ENCODE measurements at places on chromosomes 2 and 18.

- DNase-seq: no peak
Observed at GRCh38 chr2:98436734-98437133, 7.9 kb upstream of the INPP4A start.

GRCh38 chr2:228875152-228875900 is 395.8 kb downstream of the PID1 start:
- peak; percentile 9 for DNase-seq

- DNase-seq: no peak
Observed at GRCh38 chr2:191070276-191070675, 56.3 kb upstream of the STAT1 start.

GRCh38 chr2:144834998-144835633 is 315.2 kb upstream of the ZEB2 start:
- peak; percentile 29 for DNase-seq

GRCh38 chr2:239267288-239267951 is 133.4 kb downstream of the HDAC4 start:
- DNase-seq: no peak

GRCh38 chr18:51137891-51138290 is 59.6 kb downstream of the MEX3C start:
- DNase-seq: no peak

- DNase-seq: no peak
Observed at GRCh38 chr2:196079052-196079451, 10.4 kb upstream of the DNAH7 start.

- DNase-seq: no peak
Observed at GRCh38 chr2:234911271-234911670, 40.5 kb upstream of the SH3BP4 start.

- DNase-seq: no peak
Observed at GRCh38 chr2:148455791-148456190, 188.8 kb upstream of the EPC2 start.

DNA sequence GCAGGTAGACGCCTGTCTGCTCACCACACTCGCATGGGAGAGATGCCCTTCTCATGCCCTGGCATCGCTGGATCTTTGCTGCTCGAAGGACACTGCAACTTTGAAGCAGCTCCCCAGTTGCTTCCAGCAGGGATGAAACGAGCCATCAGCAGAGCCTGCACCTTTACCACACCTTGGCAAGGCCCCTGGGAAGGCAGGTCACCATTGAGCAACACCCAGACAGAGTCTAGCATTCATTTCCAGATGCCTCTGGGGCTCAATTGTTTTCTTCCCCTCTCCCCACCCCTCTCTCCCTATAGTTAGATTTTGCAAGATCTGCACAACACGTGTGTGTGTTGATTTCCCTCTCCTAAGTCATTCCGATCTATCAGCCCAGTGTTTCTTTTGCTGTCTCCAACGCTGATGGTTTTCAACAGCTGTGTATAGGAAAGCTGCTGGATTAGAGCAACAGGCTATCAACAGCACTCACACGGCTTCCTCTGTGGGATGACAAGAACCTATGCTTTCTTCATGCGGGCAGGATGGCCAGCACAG is 25.6 kb upstream of the INHBB start:
- peak; percentile 27 for DNase-seq

DNA sequence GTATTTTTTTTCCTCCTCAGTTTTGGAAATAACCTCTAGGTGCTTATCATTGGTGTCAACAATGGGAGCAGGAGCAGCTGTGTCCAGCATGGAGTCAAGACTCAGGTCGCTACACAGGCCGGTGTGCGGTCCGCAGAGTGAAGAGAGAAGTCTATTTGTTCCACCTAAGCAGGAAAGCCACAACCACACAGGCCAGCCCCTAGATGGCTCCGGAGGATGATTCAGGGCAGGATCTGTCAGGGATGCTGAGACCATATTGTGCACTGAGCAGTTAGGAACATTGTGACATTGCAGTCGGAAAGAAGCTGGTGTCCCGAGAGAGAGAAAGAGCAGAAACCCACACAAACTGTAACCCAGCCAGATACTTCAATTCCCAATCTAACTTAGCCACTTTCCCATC is 136.9 kb downstream of the GAREM1 start:
- no peak for DNase-seq

- no peak for DNase-seq
Observed at GRCh38 chr2:232236200-232236599, 142.4 kb upstream of the ALPP start.

DNA sequence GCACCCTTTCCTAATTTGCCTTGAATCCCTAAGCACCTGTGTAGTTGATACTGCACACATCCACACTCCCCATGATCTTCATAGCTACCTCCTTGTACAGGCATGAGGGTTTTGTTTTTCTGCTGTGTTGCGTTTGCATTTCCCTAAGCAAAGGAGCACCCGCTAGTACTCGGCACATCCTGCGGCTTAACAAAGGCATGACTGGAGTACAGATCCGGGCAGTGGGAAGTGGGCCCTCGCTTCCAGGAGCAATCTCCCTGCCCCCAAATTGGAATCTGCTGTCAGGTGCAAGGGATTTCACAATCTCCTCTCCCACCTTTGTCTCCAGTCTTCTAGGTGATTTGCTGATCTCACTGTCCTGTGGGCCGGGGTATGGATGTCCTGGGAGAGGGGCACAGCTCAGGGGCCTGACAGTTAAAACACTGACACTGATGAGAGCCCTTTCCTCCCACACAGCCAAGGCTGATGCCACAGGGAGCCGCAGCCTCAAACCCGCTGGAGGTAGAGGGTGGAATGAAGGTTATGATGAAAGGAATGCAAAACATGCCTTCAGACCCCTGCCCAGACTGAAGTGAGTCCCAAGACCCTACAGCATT is 98.7 kb upstream of the THOC1 start:
- DNase-seq: no peak

DNA sequence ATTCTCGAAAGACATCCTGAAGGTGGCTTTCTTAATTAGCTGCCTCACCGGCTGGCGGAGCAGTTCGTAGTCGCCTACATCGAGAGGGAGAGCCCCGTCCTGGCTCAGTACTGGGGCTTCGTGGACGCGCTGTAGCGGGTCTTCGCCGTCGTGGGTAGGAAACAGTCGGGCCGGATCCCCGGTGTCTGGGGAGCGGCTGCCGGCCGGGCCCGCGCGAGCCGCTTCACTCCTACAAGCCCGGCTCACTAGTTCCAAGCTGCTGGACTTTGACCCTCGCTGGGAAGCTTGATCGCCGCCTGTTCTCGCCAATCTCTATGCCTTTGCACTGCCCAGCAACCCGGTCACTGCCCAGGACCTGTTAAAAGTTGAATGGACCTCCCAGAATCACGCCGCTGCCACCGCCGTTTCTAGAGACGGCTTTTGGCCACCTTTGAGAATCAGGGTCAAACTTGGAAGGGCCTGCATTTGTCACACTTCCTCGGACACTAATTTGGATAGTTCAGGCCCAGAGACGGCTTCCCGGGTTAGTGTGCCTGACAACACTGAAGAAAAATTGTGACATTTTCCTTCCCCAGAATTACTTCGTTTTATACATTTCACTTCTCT is 41.4 kb upstream of the AKAIN1 start:
- peak; percentile 15 for DNase-seq

- DNase-seq: no peak
Observed at GRCh38 chr2:74979844-74980243, 21.4 kb downstream of the POLE4 start.

DNA sequence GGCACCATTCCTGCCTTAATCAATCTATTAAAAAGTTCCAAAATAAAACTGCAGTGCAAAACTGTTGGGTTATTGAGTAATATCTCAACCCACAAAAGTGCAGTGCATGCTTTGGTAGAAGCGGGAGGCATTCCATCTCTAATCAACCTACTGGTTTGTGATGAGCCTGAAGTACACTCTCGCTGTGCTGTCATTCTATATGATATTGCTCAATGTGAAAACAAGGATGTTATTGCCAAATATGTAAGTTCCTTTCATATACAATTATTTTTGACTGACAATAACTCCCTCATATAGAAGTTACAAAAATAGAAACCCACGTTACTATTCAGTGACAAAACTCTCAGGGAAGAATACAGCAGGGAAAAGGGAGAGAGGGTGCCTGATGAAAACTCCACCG is 43.0 kb downstream of the OSGEPL1 start:
- no peak for DNase-seq

- DNase-seq: no peak
Observed at GRCh38 chr2:182941919-182942318, 75.5 kb upstream of the FRZB start.

- DNase-seq: no peak
Observed at GRCh38 chr2:100721693-100722092, 98.2 kb upstream of the NPAS2 start.

DNA sequence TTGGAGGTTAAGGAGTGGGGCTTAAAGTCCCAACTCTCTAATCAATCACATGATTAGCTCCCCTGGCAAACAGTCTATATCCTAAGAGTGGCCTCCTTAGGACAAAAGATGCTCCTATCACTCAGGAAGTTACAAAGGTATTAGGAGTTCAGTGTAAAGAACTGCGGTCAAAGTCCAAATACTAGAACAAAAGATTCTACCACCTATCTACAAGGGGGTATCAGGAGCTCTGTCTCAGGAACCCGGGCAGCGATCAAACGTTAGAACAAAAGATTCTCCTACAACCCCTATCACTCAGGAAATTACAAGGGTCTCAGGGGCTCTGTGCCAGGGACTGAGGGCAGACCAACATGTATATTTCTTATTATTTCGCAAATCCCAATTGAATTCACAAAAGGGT is 58.0 kb downstream of the DTNB start:
- no peak for DNase-seq

DNA sequence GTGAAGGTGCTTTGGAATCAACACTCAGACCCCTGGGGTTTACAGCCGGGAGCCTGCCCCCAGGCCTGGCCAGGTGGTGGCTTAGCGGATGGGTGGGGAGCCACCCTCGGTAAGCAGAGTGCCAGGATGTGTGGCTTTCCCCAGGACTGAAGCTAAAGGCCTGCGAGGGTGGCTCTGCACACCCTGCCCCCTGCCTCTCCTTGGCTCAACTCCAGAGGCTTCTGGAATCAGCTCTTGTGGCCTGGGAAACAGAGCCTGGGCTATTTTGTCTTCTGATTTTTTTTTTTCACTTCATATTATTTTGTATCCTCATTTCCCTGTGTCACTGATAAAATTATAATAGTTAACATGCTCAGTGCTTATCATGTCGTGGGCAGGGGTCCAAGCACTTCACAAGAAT is 79.8 kb downstream of the RHOB start:
- no peak for DNase-seq

- no peak for DNase-seq
Observed at GRCh38 chr2:173797586-173798263, 167.4 kb downstream of the SP3 start.

GRCh38 chr2:26727641-26728561 is 35.4 kb downstream of the KCNK3 start:
- no peak for DNase-seq

DNA sequence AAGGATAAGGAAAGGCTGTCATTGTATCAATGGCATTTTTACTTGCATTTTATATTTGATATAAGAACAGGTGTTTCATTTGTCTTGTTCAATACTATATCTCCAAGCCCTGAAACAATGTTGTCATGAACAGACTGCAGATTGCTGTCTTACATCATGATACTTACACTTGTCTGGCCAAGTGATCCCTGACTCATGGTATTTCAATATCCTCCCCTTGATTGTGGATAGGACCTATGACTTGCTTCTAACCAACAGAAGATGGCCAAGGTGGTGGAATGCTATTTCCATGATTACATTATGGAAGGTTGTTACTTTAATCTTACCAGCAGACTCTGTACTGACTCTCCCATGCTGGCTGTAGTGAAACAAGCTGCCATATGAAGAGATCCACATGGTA is 471.1 kb downstream of the CCDC85A start:
- no peak for DNase-seq

DNA sequence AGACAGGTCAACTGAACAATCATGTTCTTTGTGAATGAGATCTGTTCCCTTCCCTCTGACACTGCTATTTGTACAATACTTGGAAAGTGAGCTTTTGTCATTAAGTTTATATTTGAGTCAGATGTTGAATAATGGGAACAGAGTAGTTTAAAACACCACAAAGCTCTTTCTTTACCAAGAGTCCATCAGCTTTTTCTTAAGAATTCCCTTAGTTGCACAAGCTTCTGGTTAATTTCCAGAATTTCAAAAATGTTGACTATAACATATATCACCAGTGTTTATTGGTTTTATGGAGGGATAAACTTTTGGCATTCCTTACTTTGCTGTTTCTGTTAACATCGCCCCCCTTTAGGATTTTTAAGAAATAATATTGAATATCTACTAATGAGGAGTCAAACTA is 403.7 kb downstream of the CCDC85A start:
- no peak for DNase-seq

DNA sequence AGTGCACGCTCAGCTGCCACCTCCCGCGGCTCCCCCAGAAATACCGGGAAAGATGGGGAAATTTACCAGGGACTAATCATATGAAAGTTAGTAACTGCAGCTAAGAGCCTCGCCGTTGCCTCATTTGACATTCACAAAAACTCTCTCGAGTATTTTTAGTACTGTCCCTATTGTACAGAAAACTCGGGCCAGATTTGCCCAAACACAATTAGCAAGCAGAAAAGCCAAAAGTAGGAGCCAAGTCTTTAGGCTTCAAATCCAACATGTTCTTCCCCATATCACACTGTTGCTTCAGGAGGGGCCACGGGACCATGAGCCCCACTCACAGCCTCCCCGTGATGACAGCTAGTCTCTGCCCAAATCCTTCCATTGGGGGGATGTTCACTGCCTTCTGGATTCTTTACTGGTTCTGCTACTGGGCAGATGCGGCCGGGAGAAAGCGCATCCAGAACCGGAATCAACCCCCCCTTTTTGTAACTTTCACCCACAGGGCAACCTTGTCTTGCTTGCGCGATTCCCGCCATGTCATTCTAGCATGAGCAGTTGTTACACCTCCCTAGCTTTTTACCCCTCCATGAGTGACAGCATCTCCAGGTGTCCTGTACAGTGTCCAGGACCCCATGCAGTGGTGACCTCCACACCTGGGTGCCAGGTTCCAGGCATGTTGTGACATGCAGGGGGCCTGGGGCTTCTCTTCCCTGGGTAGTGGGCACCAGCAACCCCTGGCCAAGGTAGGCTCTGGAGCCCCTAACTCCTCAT is 35.2 kb downstream of the CENPO start:
- DNase-seq: peak; percentile 45

GRCh38 chr2:163734401-163734800 is 1.4 kb downstream of the FIGN start:
- no peak for DNase-seq

- no peak for DNase-seq
Observed at GRCh38 chr2:103963146-103963725, 890.7 kb upstream of the POU3F3 start.

GRCh38 chr18:9594823-9595596 is 19.3 kb downstream of the PPP4R1 start:
- DNase-seq: no peak

DNA sequence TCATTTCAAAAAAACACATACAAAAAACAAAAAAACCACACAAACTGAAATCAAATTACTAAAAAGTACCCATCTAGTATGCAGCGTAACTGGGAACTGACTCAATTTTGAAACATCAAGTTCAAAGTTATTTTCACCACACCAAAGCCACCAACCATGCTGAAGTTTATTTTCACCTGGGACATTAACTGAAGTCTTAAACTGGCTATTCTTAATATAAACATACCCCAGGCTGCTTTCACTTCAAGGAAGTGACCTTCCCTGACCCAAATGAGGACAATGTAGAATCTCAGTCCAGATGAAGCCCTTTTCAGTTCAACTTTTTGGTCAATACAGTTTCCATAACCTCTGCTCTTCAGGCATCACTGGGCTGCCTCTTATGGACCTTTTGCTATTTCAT is 84.6 kb downstream of the PIGN start:
- DNase-seq: no peak
